ENCODE measurements at places on chromosomes 16 and 17.

DNA sequence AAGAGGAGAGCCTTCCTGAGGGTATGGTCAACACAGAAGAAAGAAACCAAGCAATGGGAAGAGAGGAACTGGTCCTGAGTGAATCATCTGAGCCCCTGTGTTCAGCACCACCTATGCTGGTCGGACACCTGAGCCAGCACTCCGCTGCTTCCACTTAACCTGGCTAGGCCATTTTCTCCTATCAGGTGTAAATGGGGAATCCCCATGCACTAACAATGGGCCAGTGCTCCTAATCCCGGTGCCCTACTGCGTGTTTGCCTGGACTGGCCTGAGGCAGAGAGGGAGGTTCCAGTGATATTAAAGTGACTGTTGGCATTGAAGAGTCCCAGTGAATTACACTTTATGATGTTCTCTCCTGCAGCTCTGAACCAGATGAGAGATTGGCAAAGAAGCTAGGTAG, 34.4 kb upstream of the XYLT2 start:
- no peak for DNase-seq

DNA sequence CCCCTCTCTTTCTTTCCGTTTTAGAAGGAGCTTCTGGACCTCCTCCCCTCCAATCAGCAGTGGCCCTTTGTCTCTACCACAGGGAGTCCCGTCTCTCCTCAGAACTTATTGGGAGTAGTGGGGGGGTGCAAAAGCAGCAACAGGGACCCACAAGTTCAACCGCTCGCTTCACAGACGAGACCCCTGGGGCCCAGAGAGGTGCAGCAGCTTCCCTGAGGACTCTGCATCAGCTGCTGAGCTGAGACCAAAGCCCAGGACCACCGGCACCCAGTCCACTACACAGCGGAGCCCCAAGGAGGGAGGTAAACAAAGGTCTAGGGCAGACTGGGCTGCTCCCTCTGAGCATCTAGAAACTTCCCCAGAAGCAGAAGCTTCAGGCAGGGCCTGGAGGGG, 123.9 kb downstream of the SDK2 start:
- DNase-seq = no peak

- DNase-seq = no peak
These were observed 17.7 kb upstream of the SLC38A10 start for GRCh38 chr17:81312624-81313325.

GRCh38 chr16:70298988-70299938, at the start of gene DDX19B:
Gene DDX19B (plus strand): TSS chr16:70299186. CDS start chr16:70299298, 112 bp downstream.
- DNase-seq = peak; percentile 0

DNA sequence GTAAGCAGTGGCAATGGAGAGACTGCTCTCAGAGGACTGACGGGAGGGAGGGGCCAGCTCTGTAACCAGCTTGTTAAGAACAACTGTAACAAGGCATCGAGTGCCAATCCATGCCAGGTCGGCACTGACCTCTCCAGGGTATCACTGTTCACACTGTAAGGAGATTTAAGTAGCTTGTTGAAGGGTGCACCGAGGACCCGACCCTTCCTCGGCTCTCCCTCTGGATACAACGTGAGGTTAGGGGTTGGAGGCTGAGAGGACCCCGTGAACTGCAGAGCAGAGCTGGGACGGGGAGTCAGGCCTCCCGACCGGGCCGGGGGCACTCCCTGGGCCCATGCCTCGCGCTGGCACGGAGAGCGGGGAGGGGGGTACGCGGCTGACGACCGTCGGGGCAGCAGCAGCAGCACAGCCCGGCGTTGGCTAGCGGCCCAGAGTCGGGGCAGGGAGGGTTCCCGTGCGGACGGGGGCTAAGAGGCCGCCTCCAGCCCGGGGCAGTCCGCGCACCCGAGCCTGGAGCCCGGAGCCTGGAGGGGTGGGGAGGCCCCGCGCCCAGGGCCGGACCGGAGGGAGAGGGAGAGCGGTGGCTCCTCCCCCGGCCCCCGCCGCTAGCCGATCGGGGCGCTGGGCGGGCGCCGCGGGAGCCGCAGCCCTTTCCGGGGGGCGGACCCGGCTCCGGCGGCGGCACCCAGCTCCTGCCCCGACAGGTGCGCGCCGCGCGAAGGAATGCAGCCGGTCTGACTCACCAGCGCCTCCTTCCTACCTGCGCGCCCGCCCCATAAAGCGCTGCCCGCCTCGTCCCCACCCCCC, at the start of gene ITGB4:
ITGB4 (plus strand) TSS at position 804 of the 807 bp plus-strand sequence. CDS start 3,245 bp downstream, outside the sequence.
- no peak for DNase-seq

DNA sequence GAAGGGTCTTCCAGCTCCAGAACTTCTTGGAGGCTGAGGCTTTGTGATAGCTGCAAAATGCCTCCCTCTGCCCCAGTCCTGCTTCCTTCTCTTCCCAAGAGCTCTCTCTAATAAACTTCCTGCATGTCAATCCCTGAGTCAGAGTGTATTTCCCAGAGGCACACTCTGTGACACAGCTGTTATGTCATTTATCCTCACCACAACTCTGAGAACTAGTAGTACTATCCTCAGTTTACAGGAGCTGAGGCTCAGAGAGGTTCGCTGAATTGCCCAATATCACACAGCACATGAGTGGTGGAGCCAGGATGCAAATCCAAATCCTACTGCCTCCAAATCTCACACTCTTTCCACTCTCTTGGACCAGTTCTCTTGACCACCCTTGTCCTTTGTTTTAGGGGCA, 20.0 kb downstream of the UNC45B start:
- DNase-seq = no peak

- DNase-seq = no peak
These were observed 183.0 kb downstream of the PHKB start for GRCh38 chr16:47644166-47644565.

Measured in NCI-H187 (cell line).